ENCODE measurements at places on chromosomes 5 and 9.

- DNase-seq: no peak
Measured at GRCh38 chr9:20848490-20848889, 164.4 kb downstream of the FOCAD start.

DNA sequence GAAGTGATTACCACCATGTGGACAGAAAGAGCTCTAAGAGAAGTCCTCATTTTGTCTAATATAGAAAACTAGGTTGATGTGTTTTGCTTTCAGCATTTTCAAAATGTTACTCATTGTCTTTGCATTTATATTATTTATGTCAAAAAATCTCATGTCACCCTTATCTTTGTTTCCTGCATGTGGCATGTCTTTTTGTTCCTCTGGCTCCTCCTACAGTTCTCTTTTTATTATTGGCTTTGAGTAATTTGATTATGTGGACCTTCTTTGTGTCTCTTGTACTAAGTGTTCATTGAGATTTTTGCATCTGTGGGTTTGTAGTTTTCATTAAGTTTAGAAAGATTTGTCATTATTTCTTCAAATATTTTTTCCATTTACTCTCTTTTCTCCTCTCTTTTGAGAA lies 58.8 kb downstream of the GNG10 start:
- DNase-seq: no peak

- no peak for DNase-seq
Measured at GRCh38 chr9:74953235-74953751, 581 bp upstream of the C9orf40 start.

DNA sequence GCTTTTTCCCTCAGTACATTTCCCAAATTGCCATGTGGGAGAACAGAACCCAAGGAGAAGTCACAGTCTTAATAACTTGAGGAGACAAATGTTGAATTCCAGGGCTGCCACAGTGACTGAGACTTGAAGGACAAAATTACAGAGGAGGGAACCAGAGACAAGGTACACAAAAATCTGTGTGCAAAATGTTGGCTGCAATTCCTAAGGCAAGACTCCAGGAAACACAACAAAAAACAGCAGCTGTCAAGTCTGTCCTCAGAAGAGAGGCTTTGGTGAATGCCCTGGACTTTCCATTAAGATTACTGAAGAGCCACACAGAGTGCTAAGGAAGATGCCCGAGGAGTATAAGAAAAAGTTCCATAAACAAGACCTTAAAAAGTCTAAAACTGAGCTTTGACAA lies 21.1 kb downstream of the AP3B1 start:
- no peak for DNase-seq

GRCh38 chr5:179143446-179143845 lies 83.3 kb downstream of the ZNF354C start:
- DNase-seq: no peak
